Stimulated activated CD8-positive, alpha-beta memory T cell treated with anti-CD3 and anti-CD28 coated beads, Interleukin-2, amount 100 ng/mL, for 48 hours (primary cell): ENCODE measurements at places on chromosomes 7 and 10.

- DNase-seq = no peak
These were observed 674.3 kb downstream of the SDK1 start for GRCh38 chr7:3975371-3975770.

DNA sequence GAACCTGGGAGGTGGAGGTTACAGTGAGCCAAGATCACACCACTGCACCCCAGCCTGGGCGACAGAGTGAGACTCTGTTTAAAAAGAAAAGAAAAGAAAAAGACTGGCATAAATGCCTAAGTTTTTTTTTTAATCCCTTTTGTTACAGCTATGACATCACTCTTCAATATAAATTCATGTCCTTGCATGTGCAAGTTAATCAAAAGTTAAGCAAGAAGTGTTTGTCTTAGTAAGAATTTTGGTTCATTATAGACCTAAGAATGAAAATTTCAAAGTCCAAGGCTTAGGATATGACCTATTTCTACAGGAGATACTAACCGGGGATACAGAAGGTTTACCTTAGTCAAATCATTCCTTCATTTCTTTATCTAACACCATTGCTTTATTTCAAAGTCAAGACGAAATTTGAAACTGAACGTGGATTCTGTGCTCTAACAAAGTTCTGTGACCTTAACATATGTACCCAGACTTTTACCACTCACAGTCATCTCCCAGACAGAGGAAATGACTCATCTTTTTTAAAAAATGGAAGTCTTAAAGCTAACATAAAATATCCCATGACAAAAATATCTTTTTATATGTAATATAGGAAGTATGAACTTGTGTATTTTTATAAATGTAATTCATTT lies 29.3 kb upstream of the ITGB8 start:
- DNase-seq = no peak

DNA sequence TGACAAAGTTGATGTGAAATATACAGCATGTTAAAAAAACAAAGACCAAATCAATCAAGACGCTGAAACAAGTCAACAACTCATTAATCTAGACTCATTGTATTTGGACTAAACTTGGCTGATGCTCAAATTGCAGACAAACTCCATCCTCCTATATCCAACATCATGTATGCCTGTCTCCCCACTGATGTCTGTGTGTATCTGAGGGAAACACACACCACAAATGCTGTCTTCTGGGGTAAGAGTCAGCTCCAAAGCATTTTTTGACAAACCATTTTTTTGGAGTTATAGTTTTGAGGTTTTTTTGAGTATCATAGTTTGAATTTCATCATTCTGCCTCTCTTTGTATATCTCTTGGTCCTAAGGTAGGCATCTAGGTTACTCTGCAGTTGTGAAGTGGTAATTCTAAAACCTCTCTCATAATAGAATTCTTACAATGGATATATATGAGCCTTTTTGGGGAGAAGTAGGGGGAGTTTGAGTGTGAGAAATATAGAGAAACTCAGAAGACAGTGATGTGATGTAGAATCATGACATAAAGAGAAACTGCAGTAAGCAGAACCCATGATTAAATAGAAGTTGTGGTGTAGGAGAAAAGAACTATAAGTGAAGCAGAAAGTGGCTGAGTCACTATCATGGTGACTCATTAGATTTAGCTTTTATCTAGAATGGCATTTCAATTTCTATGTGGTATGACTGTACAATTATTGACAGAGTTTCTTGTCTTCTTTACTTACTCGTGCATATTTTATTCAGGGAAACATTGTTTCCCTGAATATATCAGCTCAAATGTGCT lies 1531.1 kb upstream of the LRRTM3 start:
- no peak for DNase-seq

- DNase-seq = no peak
These were observed 107.8 kb upstream of the PPP1R3A start for GRCh38 chr7:114026486-114027089.

- DNase-seq = no peak
These were observed 4.8 kb upstream of the VIPR2 start for GRCh38 chr7:159149488-159149887.

DNA sequence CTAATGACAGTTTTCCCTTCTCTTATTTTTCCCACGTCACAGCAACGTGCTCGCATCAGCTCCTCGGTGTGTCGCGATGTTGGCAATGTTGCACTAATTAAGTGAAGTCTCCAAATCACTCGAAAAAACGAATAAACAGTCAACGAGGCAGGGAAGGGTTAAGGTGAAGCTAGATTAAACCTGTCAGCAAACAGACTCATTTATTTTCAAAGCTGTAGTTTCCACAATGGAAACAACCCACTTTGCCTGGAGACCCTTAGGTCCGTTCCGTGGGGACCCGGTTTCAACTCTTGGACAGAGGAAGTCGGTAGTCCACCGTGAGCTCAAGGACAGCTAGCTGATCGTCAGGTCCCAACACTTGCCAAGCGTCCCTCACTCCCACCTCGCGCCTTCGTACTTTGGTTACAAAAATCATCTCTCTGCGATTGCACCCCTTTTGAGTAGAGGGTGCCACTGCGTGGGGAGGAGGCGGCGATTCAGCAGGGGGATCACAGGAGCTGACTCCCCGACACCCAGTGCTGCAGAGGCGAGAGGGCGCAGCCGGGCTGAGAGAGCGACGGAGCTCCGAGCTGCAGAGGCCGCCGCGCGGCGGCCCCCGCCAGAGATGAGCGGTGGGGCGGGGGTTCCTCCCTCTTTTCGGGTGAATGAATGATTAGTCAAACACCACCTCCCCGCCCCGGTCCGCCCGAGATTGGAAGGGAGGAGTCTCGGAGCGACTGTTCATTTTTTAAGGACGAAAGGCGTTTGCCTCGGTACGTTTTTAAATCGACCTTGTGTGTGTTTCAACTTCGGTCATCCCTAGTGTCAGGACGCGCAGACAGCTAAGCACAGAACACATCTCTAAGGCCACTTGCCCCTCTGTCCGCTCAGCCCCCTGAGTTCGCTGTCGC lies 1.3 kb upstream of the BMPER start:
- no peak for DNase-seq

GRCh38 chr10:91893051-91893450 lies 16.2 kb downstream of the FGFBP3 start:
- DNase-seq = no peak

- no peak for DNase-seq
These were observed 204.9 kb upstream of the PTER start for GRCh38 chr10:16231734-16232435.

- DNase-seq = no peak
These were observed 53.1 kb upstream of the DDC start for GRCh38 chr7:50618281-50618680.

GRCh38 chr10:33233221-33233620 lies 101.2 kb downstream of the NRP1 start:
- no peak for DNase-seq

DNA sequence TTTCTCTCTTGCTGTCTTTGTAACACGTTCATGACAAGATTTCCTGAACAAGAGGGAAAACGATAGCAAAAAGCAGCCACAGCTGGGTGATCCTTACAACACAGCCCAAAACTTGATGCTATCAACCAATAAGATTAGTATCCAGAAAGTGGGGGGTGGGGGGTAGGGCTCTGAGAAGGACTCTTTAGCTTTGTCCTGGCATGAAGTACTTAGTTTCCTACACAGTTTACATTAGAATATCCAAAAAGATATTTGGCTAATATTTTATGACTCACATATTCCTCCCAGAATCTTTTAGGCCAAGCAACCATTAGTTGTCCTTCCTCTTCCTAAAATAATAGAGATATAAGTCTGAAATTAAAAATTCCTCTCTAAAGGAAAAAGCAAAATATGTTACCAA lies 22.9 kb upstream of the LRRC17 start:
- no peak for DNase-seq

- DNase-seq = no peak
These were observed 29.5 kb upstream of the SLC29A3 start for GRCh38 chr10:71289421-71290130.

GRCh38 chr10:971150-971542 lies 17.1 kb upstream of the GTPBP4 start:
- DNase-seq = no peak

GRCh38 chr10:3893901-3894563 lies 109.0 kb upstream of the KLF6 start:
- no peak for DNase-seq

DNA sequence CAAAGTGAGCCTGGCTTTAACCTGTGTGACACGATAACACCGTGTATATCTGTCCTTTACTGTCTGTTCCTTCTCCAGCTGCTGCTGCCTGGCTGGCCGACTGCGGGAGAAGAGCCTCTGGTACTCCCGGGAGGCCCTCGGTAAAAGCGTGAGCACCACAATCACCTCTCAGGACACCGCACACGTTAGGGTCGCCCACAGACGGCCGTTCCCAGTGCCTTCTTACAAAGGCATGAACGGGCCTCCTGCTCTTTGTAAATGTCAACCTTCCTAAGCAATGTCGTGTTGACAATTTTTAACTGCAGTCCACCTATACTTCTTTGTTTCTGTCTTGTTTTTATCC lies 177.6 kb downstream of the DIP2C start:
- DNase-seq = no peak

DNA sequence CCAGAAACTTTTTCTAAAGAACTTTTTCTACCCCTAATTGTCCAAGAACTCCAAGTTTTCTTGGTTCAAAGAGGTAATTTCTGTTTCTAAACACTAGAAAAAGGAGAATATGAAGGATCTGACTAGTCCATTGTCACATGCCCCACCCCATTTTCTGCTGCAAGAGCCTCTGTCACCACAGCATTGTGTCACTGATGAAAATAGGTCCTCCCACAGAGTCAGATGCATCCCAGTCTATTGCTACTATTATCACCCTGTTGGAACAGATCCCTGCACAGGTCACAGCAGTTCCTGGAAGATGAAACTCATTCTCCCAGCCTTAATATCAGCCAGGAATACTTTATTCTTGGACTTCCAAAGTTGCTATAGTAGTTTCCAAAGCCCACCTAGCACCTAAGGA lies 7.5 kb upstream of the CFTR start:
- DNase-seq = no peak

GRCh38 chr7:104271948-104272347 lies 56.5 kb upstream of the LHFPL3 start:
- no peak for DNase-seq

DNA sequence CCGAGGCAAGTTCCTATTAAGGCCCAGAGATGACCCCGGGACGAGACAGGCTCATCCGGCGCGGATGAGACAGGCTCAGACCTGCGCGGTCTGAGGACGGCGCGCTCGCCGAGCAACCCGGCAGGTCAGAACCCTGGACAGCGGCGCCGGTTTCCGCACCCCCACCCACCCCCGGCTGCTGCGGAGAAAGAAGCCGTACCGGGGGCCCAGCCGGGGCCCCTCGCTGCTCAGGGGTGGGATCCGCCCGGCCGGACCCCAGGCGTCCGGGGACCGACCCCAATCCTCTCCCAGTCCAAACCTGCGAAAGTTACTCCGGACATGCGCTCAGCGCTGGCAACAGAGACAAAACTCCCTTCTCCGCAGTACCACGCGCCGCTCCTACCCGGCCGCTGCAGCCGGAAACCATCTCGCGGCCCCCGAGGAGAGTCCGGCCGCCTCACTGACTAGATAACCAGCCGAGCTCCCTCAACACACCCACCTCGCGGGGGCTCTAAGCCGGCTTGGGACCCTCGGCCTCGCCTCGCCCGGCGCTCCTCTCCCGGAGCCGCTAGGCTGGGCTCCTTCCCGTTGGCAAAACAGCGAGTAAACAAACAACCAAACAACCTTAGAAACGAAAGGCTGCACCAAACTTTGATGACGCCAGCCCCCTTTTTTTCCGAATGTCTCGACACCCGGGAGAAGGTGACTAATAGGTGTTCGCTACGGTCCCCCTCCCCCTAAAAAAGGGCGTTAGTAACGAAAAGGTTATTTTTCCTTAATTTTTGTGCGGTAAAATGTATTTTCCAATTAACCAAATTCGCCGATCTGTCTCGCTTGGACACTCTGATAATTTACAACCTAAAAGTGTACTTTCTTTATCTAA lies 2.3 kb upstream of the DRGX start:
- peak; percentile 32 for DNase-seq

GRCh38 chr7:131560061-131560460 lies 3.6 kb upstream of the PODXL start:
- DNase-seq = no peak

DNA sequence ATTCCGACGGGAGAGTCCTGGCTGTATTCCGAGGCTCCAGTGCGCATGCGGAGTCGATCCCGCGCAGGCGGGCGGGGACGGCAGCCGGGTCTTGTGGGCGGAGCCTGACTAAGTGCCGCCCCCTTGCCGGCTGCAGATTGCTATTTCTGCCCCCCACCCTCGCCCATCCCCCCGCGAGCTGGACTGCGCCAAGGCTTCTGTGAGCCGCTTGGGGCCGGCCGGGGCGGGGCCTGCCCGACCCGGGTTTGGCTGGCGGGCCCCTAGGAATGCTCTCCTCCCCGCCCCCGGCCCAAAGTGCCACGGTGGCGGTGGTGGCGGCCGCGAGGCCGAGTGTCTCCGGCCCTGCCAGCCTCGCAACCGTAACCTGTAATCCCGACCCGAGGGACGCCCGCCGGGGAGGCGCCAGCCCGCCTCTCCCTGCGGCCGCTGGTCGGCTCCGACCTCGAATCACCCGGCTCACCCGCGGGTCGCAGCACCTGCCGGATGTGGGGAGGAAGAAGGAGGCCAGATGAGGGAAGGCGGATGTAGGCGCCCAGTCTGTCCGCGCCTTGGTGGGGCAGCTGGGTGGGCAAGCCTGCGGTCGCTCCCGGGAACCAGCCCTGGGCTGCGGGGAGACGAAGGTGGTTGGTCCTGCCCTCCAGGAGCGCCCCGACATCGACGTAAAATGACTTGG lies 702 bp upstream of the KAZALD1 start:
- DNase-seq = peak; percentile 94

- no peak for DNase-seq
These were observed 109.8 kb upstream of the NOBOX start for GRCh38 chr7:144513334-144513733.

GRCh38 chr10:97465982-97466381 lies 20.0 kb downstream of the ZDHHC16 start:
- no peak for DNase-seq

GRCh38 chr7:5615190-5616070 lies 166.0 kb downstream of the RNF216 start:
- DNase-seq = no peak

GRCh38 chr7:52249741-52250140 lies 785.7 kb upstream of the POM121L12 start:
- no peak for DNase-seq

GRCh38 chr10:85168243-85168642 lies 839.9 kb downstream of the CCSER2 start:
- DNase-seq = no peak

DNA sequence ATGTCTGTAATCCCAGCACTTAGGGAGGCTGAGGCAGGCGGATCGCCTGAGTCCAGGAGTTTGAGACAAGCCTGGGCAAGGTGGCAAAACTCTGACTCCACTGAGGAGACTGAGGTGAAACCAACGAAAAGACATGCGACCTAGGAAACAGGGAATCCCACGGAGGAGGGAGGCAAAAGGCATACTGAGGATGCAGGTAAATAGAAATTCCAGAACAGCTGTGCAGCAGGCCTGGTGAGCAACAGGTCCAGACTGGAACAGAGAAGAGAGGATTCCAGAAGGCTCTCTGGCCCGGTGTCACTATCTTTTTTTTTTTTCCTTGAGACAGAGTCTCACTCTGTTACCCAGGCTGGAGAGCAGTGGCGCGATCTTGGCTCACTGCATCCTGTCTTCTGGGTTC lies 7.3 kb downstream of the KLRG2 start:
- DNase-seq = no peak
